ENCODE measurements at places on chromosomes 1 and 21.
A peak's percentile ranks its signal among the peaks of the same experiment; 100 is the strongest.

GRCh38 chr1:200479816-200480215 lies 70.0 kb upstream of the ZNF281 start:
- no peak for DNase-seq

- no peak for DNase-seq
Observed at GRCh38 chr1:109267743-109268300, 15.1 kb downstream of the PSRC1 start.

- no peak for DNase-seq
Observed at GRCh38 chr1:99590578-99591209, 55.2 kb upstream of the PALMD start.

- no peak for DNase-seq
Observed at GRCh38 chr1:228367798-228368791, 38.5 kb downstream of the TRIM11 start.

DNA sequence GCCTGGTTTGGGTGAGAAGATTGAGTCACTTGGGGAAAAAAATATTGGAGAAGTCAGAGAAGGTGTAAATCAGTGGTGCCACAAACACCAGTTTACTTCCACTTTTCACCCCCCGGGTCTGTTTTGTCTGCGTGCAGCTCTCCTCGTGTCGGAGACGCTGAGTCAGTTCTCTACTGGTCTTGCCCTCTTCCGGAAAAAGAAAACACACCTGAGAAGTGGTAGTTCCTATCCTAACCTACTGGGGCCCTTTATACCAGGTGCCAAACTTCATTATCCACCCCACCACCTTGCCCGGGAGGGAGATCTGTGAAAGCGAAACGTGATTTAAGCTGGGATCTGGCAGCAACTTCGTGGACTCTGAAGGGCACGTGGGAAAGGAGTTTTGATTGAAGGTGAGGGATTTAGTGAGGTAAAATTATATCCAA lies 855 bp upstream of the IVNS1ABP start:
- peak; percentile 51 for DNase-seq

- DNase-seq = no peak
Observed at GRCh38 chr1:113136476-113136875, 63.5 kb downstream of the LRIG2 start.
